ENCODE measurements at places on chromosomes 7 and 10.

DNA sequence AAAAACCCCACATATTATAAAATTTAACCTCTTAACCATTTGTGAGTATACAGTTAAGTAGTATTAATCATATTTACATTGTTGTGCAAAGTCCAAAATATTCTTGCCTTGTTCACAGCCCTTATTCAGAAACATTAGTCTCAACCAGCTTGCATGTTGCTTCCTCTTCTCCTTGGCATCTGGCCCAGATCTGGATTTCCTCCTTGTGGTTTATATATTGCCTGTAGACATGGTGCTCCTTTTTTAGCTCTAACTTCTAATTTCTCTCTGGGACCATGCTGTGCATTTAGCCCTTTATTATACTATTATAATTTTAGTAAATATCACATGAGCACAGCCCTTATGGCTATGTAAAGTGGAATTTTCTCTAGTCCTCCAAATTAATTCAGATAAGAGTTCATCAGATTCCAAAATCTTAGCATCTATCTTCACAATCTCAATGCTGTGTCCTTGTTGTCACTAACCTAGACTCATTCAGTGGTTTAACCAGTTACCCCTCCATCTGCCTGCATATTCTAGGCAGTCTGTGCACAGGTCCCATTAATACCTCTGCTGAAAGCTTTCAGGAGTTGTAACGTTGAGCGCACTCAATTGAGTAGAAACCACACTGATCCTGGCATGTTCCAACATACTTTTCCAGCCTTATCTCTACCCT is 7.9 kb downstream of the CPED1 start:
- peak overlapping the region; percentile 33 for H3K27ac ChIP-seq
- H3K4me3 ChIP-seq = no peak overlapping the region
- DNase-seq = peak; percentile 95

DNA sequence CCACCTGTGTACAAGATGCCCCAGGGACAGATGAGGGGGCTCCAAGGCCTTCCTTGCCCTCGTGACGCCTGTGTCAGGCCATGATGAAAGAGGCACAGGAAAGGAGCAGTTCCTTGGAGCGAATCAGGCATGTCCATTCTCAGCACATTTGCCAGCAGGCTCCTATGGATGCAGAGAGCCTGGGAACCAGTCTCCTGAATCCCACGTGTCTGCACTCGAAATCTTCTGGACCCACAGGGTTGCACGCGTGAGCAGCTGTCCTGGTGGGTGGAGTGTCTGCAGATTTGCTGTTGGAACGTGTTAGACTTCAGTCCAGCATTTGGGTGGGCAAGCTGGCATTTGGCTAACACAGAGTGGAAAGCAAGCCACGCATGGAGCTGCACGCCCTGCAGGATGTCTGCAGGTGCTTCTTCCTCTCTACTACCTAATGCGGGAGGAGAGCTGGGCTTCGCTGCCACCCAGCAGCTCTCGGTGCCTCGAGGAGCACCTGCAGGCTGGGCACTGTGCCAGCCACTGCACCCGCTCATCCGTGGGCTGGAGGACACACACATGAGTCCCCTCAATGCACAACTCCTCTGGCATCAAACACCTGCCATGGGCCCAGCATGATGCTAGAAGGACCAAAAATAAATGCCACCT is 140.7 kb downstream of the PAXIP1 start:
- no peak overlapping the region for H3K4me3 ChIP-seq
- peaks cover 1% of the 10 kb centered on the region for H3K27me3 ChIP-seq
- no peaks in the 10 kb centered on the region for H3K36me3 ChIP-seq
- H3K27ac ChIP-seq = no peak overlapping the region
- no peak for DNase-seq

DNA sequence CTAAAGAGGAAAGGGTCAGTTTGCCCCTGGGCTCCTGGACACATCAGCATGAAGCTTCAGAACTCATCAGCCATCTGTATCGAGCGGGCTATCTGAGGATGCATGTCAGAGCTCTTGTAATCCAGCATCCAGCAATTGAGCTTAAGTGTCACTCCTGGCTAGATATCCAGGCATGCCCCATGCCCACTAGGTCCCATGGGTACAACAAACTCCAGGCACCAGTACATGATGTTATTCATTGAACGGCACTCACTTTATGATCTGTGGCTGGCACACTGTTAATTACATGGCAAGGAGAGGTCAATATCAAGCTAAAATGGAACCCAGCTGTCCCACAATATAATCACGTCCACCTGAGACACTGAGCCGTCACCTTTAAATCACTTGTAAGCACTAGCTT is 274.2 kb downstream of the ELMO1 start:
- H3K4me3 ChIP-seq = no peak overlapping the region
- no peaks in the 10 kb centered on the region for H3K4me1 ChIP-seq
- no peak for DNase-seq
- H3K27me3 ChIP-seq = no peaks in the 10 kb centered on the region

DNA sequence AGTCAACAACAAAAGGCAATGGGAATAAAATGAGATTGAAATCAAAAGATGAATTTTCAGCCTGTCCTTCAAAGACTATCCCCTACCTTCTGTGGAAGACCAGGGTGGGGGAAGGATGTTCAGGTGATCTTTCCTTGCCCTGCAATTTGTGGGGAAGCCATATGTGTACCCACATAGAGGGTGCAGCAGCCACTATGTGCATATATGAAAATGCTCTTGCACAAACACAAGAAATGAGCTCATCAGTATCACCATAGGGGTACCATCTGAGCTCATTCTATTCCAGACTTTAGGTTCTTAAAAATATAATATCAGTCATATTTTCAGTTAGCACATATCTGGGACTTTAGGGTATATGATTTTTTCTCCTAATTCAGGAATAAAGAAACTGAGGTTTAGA is 17.7 kb downstream of the GIMAP5 start:
- H3K4me3 ChIP-seq = no peak overlapping the region
- no peaks in the 10 kb centered on the region for H3K36me3 ChIP-seq
- H3K27me3 ChIP-seq = no peaks in the 10 kb centered on the region
- H3K4me1 ChIP-seq = no peaks in the 10 kb centered on the region
- peak overlapping the region; percentile 28 for H3K27ac ChIP-seq

DNA sequence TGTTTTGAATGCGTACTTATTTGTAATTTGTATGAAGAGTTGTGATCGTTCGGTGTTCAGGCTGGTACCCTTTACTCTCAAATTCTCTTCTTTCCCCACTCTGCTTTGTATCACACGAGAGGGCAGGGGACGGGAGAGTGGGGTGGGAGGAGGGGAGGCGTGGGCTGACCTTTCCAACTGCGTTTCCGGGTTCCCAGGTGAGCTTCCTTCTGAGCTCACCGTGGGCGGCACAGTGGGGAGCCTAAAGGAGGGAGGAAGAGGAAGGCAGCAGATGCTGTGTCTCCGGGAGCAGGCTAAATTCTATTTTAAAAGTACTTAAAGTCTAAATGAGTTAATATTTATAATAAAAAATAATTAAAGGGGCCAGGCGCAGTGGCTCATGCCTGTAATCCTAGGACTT is 7.4 kb upstream of the XRCC2 start:
- H3K4me1 ChIP-seq = peaks cover 6% of the 10 kb centered on the region
- no peaks in the 10 kb centered on the region for H3K27me3 ChIP-seq
- H3K36me3 ChIP-seq = no peaks in the 10 kb centered on the region
- DNase-seq = no peak

DNA sequence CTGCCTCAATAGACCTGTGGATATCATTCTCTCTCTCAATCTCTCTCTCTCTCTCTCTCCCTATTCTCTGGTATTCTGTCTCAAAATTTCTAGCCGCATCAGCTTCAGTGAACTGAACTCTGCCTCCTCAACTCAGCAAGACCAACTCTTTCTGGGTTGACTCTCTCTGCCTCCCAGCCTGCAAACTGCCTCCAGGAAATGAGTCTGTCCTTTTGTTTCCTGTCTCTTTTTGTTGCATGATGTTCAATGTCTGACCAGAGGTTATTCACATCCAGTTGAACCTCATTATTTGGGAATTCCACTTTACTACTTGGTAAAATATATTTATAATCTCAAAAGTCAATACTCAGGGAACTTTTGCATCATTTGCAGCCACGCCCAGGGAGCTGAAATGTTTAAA is 682.7 kb upstream of the FZD8 start:
- H3K27ac ChIP-seq = no peak overlapping the region
- no peak overlapping the region for H3K4me3 ChIP-seq
- H3K36me3 ChIP-seq = no peaks in the 10 kb centered on the region

DNA sequence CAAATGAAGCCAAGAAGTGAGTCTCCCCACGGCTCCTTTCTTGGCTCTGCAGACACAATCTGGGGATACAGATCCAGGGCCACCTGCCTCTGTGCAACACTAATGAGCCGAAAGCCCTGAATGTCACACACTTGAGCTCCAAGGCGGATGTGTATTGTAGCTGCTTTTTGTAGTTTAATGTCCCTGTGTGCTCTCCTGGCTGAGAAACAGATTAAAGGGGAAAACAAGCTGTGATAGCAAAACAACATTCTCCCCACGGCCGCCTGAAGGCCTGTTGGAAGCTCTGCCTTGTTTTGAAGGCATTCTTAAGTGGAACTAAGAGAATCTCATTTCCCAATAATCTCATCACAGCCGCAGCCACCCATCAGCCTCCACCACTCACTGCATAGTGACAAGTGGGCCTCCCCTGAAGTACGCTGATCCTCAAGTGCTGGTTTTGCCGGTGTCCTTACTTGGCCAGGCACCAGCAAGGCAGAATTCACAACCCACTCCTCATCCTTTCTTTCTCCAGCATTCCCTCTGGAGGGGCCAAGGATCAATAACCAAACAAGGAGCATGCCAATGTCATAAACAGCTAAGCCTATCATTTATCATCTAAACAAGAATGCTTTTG is 44.4 kb upstream of the AMPH start:
- no peaks in the 10 kb centered on the region for H3K4me1 ChIP-seq
- no peaks in the 10 kb centered on the region for H3K36me3 ChIP-seq

DNA sequence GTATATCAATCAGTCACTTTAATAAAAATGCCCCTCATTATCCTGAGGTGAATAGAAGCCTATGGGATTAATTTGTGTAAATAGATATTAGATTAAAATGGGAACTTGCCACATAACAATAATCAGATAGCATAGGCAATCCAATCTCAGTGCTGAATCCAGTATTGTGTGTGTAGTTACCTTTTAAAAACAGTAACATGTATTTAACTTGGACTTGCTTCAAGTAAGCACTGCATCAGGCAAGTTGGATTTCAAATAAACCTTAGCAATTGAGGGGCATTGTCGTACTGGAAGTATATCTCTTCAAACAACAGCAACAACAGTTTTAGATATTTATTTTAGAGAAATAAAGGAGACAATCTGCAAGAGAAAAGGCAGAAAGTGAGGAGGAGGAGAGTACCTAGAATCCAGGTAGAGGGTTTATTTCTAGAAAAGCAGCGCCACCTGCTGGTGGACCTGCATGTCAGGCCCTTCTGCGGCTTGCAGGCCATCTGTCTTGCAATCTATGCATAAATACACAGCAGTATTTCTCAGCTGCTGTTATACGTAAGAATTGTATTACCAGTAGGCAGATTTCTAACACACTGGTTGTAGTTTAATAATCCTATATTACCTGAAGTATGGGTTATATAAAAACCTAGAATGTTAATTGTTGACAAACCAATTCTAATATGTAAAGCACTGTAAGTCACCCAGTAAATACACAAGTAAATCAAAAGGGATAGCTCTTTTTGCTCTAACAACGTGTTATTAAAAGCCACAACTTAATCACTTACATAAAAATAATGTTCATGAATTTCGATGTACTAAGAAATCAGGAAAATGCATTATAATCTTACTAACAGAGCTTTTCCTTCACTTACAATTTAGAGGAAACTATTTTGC is 652.8 kb downstream of the KCNMA1 start:
- no peaks in the 10 kb centered on the region for H3K4me1 ChIP-seq
- peak; percentile 73 for DNase-seq

DNA sequence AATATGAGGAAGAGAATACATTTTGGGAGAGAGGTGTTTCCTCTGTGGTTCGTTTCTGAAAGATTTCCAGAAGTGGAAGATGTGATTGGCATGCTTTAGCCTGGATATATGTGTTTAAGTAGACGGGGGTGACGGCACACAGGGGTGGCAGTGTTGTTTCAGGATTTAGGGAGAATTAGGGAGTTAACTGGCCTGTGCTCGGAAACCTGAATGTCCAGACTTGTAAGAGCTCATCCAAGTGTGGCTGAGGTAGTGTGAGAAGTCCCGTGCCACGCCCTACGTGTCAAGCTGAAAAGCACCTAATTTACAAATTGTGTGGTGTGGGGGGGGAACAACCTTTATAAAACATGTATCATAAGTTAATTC is 1.1 kb downstream of the RALA start:
- peaks cover 22% of the 10 kb centered on the region for H3K4me1 ChIP-seq
- H3K27ac ChIP-seq = peak overlapping the region; percentile 91
- H3K4me3 ChIP-seq = peak overlapping the region; percentile 98
- DNase-seq = peak; percentile 57

DNA sequence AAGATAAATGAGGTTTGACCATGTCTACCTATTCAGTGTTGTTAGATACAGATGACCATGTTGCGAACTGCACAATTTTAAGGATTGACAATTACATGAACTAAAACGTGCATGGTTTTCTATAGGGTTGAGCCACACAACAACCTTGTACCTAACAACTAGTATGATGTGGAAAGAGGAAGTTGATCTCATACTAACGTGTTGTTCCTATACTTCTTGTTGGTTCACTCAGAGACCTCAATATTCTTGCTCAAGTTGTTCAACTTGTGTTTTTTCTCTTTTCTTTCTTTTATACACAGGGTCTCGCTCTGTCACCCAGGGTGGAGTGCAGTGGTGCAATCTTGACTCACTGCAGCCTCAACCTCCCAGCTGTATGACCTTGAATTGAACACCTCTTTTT is 6.1 kb upstream of the KEL start:
- no peaks in the 10 kb centered on the region for H3K4me1 ChIP-seq
- no peak overlapping the region for H3K4me3 ChIP-seq
- no peaks in the 10 kb centered on the region for H3K27me3 ChIP-seq
- H3K36me3 ChIP-seq = no peaks in the 10 kb centered on the region

DNA sequence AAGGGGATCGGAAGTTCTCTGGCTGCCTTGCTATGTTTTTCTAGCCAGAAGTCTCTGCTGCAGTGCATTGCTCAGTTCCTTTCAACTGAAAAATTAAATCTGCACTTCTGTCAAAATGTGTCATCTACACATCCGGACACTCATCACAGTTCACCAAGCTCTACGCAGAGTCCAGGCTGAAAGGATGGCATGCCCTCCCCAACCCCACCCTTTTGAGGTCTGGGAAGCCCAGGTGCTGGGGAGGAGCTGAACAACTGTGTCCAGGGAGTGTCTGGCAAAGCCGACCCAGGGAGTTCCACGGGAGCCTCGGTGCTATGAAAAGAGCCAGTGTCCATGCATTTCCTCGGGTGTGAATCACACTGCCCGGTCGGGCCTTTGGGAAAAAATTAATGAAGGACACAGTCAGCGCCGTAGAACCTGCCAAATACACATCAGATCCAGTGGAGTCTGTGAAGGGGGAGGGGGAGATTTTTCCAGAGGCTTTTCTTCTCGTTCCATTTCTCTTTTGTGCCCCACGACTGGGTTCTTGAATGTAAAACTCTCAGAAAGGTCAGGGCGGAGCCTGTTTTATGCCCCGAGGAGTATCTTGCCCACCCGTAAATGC is 757 bp upstream of the PALS2 start:
- H3K36me3 ChIP-seq = no peaks in the 10 kb centered on the region
- peak overlapping the region; percentile 75 for H3K4me3 ChIP-seq
- peaks cover 6% of the 10 kb centered on the region for H3K4me1 ChIP-seq
- peaks cover 35% of the 10 kb centered on the region for H3K27me3 ChIP-seq

Data from lung (tissue), 17 donors.